ENCODE measurements at places on chromosomes 16 and 17.

DNA sequence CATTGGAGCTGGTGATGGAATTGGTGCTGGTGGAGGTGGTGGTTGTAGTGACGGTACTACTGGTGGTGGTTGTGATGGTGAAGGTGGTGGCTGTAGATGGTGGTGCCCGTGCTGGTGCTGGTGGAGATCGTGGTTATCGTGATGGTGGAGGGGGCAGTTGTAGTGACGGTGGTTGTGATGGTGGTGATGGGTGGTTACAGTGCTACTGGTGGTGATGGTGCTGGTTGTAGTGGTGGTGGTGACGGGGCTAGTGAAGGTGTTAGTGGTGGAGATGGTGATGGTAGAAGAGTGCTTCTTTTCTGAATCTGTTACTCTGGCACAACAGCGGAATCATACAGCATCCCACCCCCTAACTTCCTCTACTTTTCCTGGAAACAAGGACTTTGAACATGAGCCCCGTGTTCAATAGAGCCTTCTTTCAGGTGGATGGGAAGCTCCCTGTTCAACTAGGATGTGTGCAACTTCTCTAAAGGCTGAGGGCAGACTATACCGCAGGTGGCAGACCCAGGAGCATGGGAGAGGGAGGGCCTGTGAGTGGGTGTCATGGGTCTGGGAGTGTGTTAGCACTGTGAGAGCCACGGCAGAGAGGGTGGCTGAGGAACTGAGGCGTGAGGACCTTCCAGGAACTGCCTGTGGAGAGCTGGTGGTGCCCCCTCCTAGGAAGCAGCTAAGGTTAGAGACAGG, 8.2 kb downstream of the TBX21 start:
- DNase-seq = no peak

GRCh38 chr17:73292031-73292531, 19.7 kb downstream of the CDC42EP4 start:
- no peak for DNase-seq

GRCh38 chr17:66441101-66441661, 138.8 kb downstream of the PRKCA start:
- no peak for DNase-seq

- DNase-seq = no peak
Observed at GRCh38 chr17:54882371-54882770, 18.3 kb upstream of the TOM1L1 start.

DNA sequence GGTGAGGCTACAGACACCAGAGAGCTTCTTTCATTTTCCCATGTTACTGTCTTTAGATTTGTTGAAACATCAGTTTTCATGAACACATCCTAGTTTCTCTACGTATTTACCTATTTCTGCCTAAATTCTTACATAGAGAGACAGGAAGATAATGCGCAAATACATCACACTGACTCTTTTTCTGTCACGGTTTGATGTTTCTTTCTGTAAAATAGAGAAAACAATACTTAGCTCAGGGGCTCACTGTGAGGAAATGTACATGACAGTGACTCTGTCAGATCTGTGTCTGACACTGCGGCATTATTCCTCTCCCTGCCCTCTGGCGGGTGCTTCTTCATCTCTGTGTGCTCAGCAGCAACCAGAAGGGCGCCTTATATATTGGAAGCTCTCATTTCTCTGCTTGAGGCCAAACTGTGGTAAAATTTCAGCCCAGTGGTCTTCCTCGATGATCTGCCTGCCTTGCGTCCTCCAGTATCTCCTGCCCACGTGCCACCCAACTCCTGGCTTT, 264.1 kb downstream of the PHKB start:
- no peak for DNase-seq

All from colonic mucosa (tissue), 4 donors.